ENCODE measurements at places on chromosomes 11 and 22. TPM values are rescaled to one million over a fixed set of nuclear protein-coding genes. Genes with fewer than 3 reads are reported as not detected.

The SESN3 gene
- 34.6 TPM for polyA plus RNA-seq

The TEAD1 gene
- 32.7 TPM for polyA plus RNA-seq

The TM7SF2 gene
- polyA plus RNA-seq: 12.6 TPM

The SPECC1L gene
- polyA plus RNA-seq: 14.5 TPM

The ANKK1 gene
- 0.92 TPM for polyA plus RNA-seq

The CDC45 gene
- 5.2 TPM for polyA plus RNA-seq

The DCDC1 gene
- polyA plus RNA-seq: 0.02 TPM

The C22orf31 gene
- not detected for polyA plus RNA-seq

The GLYAT gene
- 0.10 TPM for polyA plus RNA-seq

The NLRP14 gene
- not detected for polyA plus RNA-seq

The PDGFB gene
- 4.3 TPM for polyA plus RNA-seq

The CRYBA4 gene
- not detected for polyA plus RNA-seq
